ENCODE measurements at places on chromosomes 1 and 21.

DNA sequence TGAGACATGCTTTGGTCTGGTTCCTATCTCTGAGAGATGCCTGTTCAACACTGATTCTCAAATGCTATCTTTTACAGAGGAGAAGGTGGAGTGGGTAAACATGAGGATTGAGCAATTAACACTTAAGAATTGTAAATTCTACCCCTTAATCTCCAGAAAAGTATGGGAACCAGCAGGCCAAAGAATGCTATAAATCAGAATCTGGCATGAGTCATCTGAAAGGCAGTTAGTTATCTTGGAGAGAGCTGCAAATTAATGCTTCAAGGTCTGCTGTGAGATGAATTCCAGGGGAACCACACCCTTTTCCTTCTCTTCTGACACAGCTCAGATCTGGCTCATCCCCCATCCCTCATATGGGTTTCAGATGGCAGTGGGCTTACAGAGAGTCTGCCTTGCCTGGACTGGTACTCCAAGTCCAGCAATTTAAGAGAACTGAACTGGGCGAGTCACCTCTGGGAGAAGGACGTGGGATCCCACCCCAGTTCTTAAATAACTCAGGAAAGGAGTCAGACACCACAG lies 5.2 kb downstream of the S100A10 start:
- DNase-seq: no peak

DNA sequence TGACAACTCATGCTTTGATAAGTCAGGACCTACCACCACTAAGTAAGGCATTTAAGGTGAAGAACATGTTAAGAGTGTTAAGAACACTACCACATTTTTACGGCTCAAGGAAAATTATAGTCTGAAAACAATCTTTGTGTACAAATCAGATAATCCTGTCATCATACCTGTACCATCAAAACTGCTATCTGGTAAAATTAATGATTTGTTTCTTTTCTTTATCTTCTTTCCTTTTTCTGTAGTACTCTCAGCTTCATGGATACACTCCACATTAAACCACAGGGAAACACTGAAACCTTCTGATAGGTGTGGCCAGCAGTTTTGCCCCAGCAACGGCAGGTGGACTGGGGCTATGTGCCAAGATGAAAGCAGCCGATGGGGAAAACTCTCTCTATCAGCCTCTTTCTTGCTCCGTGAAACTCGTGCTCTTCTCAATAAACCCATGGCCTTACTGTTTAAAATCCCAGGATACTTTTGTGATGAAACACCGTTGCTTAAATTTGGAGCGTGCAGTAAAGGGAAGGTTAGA lies 75.1 kb downstream of the LYST start:
- no peak for DNase-seq

- DNase-seq: no peak
These were observed 27.1 kb upstream of the CNIH3 start for GRCh38 chr1:224589006-224589405.

DNA sequence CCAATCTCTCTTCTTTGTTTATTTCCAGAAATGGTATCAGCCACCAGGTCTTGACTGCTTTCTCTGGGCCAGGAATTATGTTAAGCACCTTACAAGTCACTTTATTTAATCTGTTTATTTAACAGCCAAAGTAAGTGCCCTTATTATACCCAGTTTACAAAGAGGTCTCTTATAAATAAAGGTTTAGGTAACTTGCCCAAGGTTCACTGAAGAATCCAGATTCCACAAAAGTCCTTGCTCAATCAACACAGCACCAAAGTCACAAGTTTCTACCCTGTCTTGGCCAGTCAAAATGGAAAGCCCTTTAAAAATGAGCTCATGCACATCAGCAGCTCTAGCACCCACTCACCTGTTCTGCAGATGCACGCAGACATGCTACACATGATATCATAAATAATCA lies 28.0 kb upstream of the ATP1A1 start:
- no peak for DNase-seq

GRCh38 chr1:29920316-29920715 lies 684.0 kb downstream of the PTPRU start:
- DNase-seq: no peak

All from sciatic nerve (tissue), 2 donors.